Fibroblast of lung (primary cell): ENCODE measurements at places on chromosomes 7 and 10.

GRCh38 chr10:128713874-128714570, 587.8 kb upstream of the MKI67 start:
- no peak overlapping the region for H3K27ac ChIP-seq
- no peak for DNase-seq
- H3K27me3 ChIP-seq = no peaks in the 10 kb centered on the region
- H3K36me3 ChIP-seq = no peaks in the 10 kb centered on the region

- H3K4me3 ChIP-seq = no peak overlapping the region
- no peak overlapping the region for H3K27ac ChIP-seq
- H3K27me3 ChIP-seq = no peaks in the 10 kb centered on the region
- H3K36me3 ChIP-seq = no peaks in the 10 kb centered on the region
- H3K4me1 ChIP-seq = no peaks in the 10 kb centered on the region
These were observed 45.6 kb downstream of the AUTS2 start for GRCh38 chr7:69643708-69644445.

- peaks cover 5% of the 10 kb centered on the region for H3K27me3 ChIP-seq
- no peak overlapping the region for H3K27ac ChIP-seq
- H3K4me3 ChIP-seq = no peak overlapping the region
- H3K4me1 ChIP-seq = no peaks in the 10 kb centered on the region
These were observed 9.1 kb downstream of the TMEM72 start for GRCh38 chr10:44920252-44920651.

- DNase-seq = peak; percentile 73
- H3K27me3 ChIP-seq = no peaks in the 10 kb centered on the region
- no peaks in the 10 kb centered on the region for H3K4me1 ChIP-seq
- H3K27ac ChIP-seq = no peak overlapping the region
- no peaks in the 10 kb centered on the region for H3K36me3 ChIP-seq
These were observed 94.8 kb downstream of the CHN2 start for GRCh38 chr7:29289156-29290021.

DNA sequence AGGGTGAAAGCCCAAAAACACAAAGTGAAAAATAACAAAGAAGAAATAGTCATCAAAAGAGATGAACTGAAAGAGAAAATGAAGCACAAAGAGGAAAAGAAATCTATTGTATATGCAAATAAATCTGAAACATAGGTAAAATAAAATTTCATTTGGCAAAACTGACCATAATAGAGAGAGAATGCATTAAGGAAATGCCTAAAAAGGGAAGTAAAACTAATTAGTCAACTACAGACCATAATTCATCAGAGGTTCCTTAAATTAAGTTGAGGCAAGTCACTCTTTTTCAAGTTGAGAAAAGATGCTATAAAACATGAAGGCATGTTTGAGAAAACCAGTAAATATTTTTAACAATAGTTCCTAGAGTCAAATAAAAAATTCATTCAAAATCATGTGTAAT, 233.3 kb downstream of the LRRN3 start:
- no peaks in the 10 kb centered on the region for H3K27me3 ChIP-seq
- no peak overlapping the region for H3K27ac ChIP-seq
- H3K4me3 ChIP-seq = no peak overlapping the region

DNA sequence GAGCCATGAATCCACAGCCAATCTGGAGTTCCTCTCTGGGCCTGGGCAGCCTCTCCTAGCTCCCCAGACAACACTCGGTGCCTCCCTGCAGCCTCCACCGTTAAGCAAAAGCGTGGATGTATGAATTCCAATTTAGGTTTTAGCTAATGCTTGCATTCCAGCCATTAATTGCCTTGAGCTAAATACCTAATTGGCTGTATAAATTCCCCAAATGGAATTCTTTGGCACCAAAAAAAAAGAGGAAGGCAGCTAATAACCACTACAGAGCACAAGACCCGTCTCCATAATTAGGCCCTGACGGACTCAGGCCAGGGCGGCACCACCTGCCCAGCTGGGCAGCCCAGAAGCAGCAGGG, 140.5 kb downstream of the PTPRN2 start:
- no peaks in the 10 kb centered on the region for H3K4me1 ChIP-seq
- H3K27ac ChIP-seq = no peak overlapping the region
- H3K4me3 ChIP-seq = no peak overlapping the region
- no peaks in the 10 kb centered on the region for H3K36me3 ChIP-seq
- DNase-seq = no peak
- no peaks in the 10 kb centered on the region for H3K27me3 ChIP-seq

DNA sequence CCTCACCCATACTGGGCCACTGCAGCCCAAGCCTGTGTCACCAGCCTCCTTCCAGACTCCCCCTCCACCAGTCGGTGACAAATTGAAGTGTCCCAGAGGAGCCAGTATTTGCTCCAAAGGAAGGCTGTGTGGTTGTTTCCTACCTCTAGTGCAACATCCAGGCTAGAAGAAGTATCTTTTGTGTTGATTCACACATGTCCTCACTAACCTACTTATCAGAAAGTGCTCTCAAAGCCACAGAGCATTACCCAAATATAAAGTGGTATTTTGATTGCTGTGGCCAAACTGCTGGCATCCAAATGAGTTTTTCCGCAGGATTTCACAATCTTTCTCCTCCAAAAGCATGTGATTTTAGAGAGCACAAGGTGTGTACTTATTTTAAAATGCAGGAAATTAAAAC, 134.8 kb downstream of the CUL2 start:
- peak; percentile 33 for DNase-seq
- no peaks in the 10 kb centered on the region for H3K36me3 ChIP-seq
- H3K27me3 ChIP-seq = no peaks in the 10 kb centered on the region
- H3K4me3 ChIP-seq = no peak overlapping the region

- no peaks in the 10 kb centered on the region for H3K27me3 ChIP-seq
- H3K4me1 ChIP-seq = peaks cover 21% of the 10 kb centered on the region
- H3K4me3 ChIP-seq = no peak overlapping the region
These were observed 58.7 kb downstream of the OSBPL3 start for GRCh38 chr7:24921362-24921679.

- H3K4me1 ChIP-seq = no peaks in the 10 kb centered on the region
- H3K27me3 ChIP-seq = no peaks in the 10 kb centered on the region
- H3K27ac ChIP-seq = no peak overlapping the region
- no peaks in the 10 kb centered on the region for H3K36me3 ChIP-seq
- no peak for DNase-seq
These were observed 244.7 kb upstream of the RHOBTB1 start for GRCh38 chr10:61188691-61189090.

DNA sequence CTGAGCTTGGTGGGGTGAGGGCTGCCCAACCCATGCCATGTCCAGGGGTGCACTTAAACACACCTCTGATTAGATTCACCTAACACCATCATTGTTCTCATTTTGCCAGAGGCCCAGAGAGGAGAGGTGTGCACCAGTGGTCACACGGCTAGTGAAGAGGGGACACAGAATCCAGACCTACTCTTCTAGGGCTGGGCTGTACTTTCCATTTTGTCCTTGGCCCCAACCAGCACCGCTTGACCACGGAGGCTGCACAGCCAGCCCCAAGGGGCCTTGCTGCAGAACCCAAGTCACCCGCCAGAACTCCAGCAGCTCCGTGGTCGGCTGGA, 246 bp upstream of the WDFY4 start:
- no peak for DNase-seq
- no peak overlapping the region for H3K4me3 ChIP-seq
- H3K27me3 ChIP-seq = peaks cover 3% of the 10 kb centered on the region
- H3K4me1 ChIP-seq = no peaks in the 10 kb centered on the region

GRCh38 chr7:106858618-106859532, 6.2 kb upstream of the PIK3CG start:
- H3K27ac ChIP-seq = no peak overlapping the region
- no peaks in the 10 kb centered on the region for H3K4me1 ChIP-seq
- no peak for DNase-seq
- no peaks in the 10 kb centered on the region for H3K36me3 ChIP-seq

DNA sequence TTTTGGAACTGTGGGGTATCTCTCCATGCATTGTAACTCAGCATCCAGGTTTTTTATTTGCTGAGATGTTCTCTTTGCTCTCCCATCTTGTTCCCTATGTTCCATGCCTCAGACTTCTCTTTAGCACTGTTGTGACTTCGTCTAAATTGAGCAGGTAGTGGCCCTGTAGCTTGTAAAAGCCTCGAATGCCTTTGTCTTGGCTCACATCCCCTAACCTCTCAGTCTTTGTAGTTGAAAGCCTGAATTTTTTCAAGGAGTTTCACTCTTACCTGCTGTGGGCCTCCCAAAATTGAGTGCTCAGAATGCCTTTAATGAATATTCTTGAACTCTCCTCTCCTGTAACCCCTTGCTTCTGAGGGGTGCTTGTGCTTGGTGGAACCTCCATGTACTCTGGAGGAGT, 1137.3 kb downstream of the REEP3 start:
- DNase-seq = no peak
- no peak overlapping the region for H3K4me3 ChIP-seq
- no peaks in the 10 kb centered on the region for H3K36me3 ChIP-seq
- no peak overlapping the region for H3K27ac ChIP-seq
- no peaks in the 10 kb centered on the region for H3K27me3 ChIP-seq

DNA sequence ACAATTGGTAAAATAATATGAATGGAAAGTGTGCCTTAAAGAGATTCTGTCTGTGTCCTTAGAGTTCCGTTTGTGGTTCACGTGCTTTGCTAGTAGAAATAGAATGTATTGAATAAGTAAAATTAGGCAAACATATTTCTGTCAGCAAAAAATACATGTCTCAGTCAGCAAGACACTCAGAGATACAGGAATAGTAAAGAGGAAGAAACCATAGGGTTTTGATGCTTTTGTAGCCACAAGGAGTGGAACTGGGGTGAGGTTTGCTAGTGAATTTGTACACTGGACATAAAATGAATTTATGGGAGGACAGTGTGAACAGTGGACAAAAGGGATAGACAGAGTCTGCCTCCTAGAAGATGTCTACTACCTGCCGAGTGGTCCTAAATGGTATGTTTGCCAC, 289.2 kb upstream of the NRP1 start:
- no peaks in the 10 kb centered on the region for H3K27me3 ChIP-seq
- H3K4me3 ChIP-seq = no peak overlapping the region
- H3K27ac ChIP-seq = no peak overlapping the region
- no peak for DNase-seq
- H3K4me1 ChIP-seq = no peaks in the 10 kb centered on the region
- H3K36me3 ChIP-seq = no peaks in the 10 kb centered on the region

- peaks cover 18% of the 10 kb centered on the region for H3K36me3 ChIP-seq
- no peak overlapping the region for H3K27ac ChIP-seq
- H3K27me3 ChIP-seq = no peaks in the 10 kb centered on the region
- no peak overlapping the region for H3K4me3 ChIP-seq
- H3K4me1 ChIP-seq = peaks cover 2% of the 10 kb centered on the region
These were observed 58.8 kb downstream of the WDR37 start for GRCh38 chr10:1114719-1115606.

DNA sequence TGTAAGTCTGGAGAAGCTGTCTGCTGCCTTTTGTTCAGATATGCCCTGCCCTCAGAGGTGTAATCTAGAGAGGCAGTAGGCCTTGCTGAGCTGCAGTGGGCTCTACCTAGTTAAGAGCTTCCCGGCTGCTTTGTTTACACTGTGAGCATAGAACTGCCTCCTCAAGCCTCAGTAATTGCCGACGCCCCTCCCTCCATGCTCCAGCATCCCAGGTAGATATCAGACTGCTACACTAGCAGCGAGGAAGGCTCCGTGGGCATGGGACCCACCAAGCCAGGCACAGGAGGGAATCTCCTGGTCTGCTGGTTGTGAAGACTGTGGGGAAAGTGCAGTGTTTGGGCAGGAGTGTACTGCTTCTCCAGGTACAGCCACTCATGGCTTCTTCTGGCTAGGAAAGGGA, 26.4 kb upstream of the CXCL12 start:
- H3K36me3 ChIP-seq = no peaks in the 10 kb centered on the region
- DNase-seq = no peak
- H3K27ac ChIP-seq = no peak overlapping the region
- no peaks in the 10 kb centered on the region for H3K4me1 ChIP-seq

DNA sequence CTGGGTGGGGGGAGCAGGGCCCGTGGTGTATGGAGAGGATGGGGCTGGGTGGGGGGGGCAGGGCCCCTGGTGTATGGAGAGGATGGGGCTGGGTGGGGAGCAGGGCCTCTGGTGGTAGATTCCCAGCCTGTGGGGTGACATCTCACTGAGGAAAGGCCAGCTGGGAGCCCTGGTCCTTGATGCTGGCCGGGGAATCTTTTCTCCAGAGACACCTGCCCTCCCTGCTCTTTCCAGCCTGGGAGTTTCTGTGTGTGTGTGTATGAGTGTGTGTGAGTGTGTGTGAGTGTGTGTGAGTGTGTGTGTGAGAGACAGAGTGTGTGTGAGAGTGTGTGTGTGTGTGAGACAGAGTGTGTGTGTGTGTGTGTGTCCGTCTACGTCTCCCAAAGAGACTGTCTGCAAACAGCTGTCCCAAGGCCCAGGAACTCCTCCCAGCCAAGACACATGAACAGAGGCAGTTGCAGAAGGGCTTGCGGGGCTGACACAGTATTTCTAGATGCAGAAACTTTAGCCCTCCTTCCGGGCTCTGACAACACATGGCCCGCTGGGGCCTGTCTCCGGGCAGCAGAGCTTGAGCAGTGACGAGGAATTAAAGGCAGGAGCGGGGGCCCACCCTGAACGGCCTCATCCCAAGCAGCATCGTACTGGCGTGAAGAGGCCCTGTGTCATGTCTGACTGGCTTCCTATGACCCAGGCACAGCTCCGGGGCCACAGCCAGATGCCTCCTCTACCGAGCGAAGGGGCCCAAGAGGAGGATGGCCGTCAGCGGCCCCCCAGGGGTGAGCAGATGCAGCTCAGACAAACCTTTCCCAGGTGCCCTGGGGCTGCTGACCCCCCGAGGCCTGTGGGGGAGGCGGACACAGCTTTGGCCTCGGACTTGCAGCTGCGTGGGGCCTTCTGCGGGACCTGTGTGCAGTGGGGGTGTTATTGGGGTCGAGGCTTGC, 24.3 kb downstream of the FAM20C start:
- H3K4me1 ChIP-seq = peaks cover 5% of the 10 kb centered on the region
- H3K27me3 ChIP-seq = no peaks in the 10 kb centered on the region
- no peak overlapping the region for H3K4me3 ChIP-seq
- peaks cover 25% of the 10 kb centered on the region for H3K36me3 ChIP-seq
- peak; percentile 71 for DNase-seq

DNA sequence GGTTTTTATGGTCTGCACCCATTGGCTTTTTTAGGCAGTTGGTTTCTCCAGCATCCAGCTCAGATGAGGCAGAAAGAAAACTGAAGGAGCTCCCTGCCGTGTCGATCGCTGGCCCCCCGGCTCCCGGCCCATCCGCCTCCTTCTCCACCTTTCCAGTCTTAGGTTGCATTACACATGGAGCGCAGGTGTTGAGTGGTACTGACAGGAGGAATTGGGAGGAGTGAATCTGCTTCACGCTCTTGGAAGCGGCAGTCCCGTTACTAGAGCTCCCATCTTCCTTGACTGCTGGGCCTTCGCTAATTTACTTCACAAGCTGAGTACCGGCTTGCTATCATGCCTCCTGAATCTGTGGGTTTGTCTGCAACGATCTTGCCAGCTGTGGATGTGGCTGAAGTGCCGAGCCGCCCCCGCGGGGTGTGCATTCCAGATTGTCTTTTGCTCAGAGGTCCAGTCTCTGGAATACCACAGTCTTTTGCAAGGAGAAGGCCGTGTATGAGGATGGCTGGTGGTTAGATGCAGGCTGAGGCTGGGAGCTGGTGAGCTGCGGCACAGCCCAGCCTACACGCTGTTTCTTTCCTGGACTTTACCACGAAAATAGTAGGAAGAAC, 17.1 kb downstream of the IQCE start:
- H3K4me1 ChIP-seq = peaks cover 2% of the 10 kb centered on the region
- no peak for DNase-seq
- H3K27me3 ChIP-seq = no peaks in the 10 kb centered on the region
- no peak overlapping the region for H3K4me3 ChIP-seq
